ENCODE measurements at places on chromosomes 11 and 22.

- DNase-seq, result no peak
These were observed 1496.4 kb downstream of the TBC1D22A start for GRCh38 chr22:48258811-48259210.

DNA sequence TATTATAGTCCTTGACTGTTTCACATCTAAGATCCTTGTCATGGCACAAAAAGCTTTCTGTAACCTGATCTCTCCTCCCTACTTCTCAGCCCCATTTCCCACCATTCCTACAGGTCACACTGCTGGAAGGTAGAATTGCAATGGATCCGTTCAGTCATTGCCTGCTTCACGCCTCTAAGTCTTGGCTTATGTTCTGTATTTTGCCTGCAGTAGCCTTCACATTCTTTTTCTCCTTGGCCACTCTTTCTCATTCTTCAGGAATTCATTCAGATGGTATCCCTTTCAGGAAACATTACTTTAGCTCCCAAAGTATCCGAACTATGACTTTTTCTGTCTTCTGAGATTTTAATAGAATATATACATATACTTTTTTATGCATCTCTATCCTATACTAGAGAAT lies 731.5 kb downstream of the NTM start:
- DNase-seq, result no peak

- DNase-seq, result no peak
These were observed 87.8 kb downstream of the RCN1 start for GRCh38 chr11:32178692-32179091.

GRCh38 chr11:79304599-79305212 lies 136.1 kb downstream of the TENM4 start:
- DNase-seq, result no peak

DNA sequence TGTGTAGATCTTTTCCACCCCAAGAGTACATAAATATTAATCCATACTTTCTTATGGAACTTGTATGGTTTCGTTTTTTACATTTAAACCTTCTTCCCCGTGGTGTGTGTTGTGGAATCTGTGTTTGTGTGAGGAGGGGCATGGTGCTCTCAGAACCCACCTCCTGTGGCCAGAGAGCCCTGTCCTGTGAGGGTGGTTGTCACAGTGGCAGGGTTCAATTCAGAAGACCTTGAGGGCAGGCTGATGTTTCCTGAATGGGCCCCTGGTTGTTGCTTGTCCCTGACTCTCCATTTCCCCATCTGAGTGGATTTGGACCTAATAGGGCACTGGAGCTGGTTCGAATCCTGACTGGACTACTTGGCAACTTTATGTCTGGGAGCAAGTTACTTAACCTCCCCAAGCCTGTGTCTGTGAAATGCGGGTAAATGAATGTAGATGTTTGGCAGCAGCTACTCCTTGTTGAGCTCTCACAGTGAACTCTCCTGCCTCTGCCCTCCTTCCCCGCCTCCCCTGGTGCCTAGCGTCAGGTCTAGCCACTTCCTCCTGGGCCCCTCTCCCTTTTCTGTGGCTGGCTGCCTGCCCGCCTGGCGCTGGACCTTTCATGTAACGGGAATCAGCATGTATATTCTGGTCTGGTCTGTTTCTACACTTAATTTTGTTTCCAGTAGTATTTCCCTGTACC lies 7.3 kb downstream of the NEAT1 start:
- DNase-seq, result no peak

DNA sequence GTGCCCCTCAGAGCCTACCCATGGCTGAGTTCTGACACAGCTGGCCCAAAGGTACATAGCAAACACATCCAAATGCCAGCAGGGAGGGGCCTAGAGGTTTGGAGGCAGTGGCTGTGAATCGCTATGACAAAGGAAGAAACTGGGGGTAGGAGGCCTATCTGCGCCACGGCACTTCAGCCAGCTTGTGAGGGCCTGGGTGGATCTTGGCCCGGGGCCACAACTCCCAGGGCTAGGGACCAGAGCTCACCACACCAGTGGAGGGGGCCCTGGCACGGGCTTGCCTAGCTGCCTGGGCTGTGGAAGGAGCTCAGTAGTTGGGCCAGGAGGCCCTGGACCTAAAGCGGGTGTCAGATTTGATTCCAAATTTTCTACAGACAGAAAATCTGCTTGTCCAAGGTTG lies 9.4 kb upstream of the NAP1L4 start:
- DNase-seq, result no peak

DNA sequence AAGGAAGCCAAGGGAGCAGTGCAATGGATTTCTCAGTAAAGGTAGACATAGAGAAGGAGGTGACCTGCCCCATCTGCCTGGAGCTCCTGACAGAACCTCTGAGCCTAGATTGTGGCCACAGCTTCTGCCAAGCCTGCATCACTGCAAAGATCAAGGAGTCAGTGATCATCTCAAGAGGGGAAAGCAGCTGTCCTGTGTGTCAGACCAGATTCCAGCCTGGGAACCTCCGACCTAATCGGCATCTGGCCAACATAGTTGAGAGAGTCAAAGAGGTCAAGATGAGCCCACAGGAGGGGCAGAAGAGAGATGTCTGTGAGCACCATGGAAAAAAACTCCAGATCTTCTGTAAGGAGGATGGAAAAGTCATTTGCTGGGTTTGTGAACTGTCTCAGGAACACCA lies 6.6 kb downstream of the TRIM22 start:
- DNase-seq, result no peak

DNA sequence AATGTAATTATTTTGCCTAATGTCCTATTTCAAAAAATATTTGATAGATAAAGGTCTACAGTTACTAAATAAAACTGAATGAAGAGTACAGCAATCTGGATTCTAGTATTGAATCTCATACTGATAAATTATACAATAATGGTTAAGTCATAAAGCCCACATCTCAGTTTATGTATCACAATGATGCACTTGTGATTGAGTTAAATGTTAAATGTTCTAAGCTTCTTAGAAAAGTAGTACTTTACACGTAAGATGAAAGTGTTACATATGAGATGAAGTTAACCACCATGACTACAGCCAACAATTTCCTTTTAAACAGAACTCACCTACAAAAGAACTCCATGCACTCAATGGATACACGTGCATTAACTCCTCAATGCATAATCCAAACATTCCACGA lies 51.7 kb downstream of the PHF21A start:
- DNase-seq, result no peak

DNA sequence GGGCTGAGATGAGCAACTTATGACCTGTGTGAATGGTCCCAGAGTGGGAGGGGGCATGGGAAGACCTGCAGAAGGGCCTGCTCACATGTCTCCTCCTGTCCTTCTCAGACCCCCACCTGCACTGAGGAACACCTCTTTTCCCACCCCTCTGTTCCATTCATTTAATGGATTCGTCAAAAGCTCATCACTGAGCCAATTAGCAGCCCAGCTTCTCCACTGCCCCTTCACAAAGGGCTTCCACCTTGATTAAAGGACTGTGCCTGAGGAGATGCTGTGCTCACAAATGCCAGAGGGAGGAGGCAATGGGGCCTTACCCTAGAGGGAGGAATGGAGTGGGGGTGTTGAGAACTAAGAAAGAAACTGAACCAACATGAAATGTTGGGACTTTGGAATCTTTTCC lies 14.0 kb upstream of the CDON start:
- DNase-seq, result no peak

GRCh38 chr11:15062599-15062998 lies 10.8 kb upstream of the CALCB start:
- DNase-seq, result no peak

DNA sequence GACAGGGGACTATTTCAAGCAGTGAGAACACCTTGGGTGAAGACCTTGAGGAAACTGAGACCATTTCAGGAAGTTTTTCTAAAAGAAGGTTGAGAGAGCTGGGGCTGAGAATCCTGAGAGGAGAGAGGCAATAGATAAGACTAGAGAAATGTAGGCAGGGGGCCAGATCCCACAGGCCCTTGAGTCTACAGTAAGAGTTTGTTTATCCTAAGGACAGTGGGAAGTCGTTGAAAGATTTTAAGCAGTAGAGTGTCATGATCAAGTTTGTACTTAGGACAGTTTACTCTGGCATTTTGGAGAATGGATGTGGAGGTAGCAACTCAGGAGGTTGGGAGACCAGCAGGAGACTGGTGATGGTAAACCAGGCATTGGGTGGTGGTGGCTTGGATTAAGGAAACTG lies 17.1 kb downstream of the HSD17B12 start:
- no peak for DNase-seq

DNA sequence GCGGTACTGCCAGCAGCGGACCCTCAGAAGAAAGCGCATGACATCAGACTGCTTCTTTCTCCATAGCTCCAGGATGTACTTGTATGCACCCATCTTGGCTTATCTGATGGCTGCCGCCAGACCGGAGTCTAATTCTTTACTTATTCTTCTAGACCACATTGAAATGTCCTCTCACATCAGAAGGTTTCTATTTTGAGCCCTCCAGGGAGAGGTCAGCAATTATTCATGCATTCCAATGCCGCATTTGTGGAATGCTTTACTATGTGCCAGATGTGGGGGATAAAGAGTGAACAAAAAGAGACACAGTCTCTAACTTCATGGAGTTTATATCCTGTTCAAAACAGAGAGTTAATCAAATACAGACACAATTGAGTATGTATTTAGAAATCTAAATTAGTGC lies 230.1 kb downstream of the MIAT start:
- no peak for DNase-seq

DNA sequence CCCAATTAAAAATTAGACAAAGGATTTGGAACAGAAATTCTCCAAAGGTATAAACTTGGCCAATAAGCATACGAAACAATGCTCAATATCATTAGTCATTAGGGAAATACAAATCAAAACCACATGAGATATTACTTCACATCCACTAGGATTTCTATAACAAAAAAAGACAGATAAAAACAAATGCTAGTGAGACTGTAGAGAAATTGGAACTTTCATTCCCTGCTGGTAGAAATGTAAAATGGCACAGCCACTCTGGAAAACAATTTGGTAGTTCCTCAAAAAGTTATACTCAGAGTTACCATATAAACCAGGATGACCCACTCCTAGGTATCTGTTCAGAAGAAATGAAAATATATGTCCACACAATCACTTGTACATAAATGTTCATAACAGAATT lies 71.6 kb downstream of the RPL27A start:
- no peak for DNase-seq

- no peak for DNase-seq
These were observed 26.8 kb upstream of the HMOX1 start for GRCh38 chr22:35354068-35354467.

- DNase-seq, result no peak
These were observed 2.1 kb upstream of the SLC35F2 start for GRCh38 chr11:107860688-107861087.

DNA sequence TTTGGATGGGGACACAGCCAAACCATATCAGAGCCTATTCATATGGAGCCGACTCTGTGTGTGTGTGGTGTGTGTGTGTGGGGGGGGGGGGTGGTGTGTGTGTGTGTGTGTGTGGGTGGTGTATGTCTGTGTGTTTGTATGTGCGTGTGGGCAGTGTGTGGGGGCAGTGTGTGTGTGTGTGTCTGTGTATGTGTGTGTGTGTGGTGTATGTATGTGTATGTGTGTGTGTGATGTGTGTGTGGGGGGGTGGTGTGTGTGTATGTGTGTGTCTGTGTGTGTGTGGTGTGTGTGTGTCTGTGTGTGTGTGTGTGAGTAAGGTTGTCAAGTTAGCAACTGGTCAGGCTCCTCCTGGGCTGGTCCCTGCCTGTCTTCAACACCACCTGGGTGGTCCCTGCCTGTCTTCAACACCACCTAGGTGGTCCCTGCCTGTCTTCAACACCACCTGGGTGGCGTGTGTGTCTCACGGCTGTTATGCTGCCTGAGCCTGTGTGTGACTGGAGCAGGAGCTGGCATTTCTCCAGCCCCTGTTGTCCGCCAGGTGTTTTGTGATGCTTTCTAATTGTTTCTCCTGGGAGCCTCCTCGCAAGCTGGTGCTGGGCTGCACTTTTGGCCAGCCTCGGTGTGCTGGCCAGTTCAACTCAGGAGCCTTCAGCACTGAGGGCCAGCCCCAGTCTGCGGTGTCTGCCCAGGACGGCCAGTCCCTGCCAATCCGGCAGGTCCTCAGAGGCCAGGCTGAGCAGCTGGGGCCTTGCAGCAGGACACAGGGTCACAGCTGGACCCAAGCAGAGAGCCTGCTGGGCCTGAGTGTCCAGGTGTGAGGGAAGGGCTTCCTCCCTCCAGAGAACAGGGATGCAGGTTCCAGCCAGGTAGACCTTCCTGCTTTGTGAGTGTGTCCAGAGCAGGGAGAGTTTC lies 21.5 kb upstream of the PVALB start:
- DNase-seq, result no peak

GRCh38 chr11:120577624-120578363 lies 66.2 kb downstream of the GRIK4 start:
- DNase-seq, result no peak

DNA sequence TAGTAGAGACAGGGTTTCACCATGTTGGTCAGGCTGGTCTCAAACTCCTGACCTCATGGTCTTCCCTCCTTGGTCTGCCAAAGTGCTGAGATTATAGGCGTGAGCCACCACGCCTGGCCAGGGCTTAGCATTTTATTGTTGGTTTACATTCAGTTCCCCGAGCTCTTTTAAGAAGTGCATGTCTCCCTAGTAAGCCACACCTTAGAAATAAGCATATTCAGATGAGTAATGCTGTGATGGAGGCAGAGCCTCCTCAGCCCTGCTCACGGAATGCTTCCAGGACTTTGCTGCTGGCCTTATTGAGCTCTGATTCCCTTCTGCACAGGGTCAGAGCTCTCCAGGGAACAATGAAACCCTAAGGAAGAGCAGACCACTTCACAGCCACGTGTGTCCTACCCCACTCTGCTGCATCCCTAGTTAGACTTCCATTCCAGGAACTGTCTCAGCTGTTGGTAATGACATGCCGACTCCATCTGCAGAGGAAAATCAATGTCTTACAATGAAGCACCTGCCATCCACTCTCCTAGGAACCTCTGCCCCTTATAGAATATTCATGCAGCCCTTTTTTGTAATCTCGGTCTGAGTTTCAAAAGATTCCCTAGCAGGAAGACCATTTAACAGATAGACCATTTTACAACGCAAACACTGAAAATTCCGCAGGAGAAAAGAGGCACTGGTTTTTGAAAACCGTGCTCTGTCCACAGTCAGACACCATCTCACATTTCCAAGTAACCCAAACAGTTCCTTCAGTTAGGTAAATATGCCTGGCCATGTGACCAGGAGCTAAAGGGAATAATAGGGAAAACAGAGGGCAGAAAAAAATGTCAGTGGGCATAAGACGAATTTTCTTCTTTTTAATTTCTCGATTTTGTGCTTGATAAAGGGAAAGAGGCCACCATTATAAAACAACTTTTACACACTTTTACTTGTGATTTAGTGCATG lies 1.7 kb upstream of the JAM3 start:
- DNase-seq, result no peak

- DNase-seq, result no peak
These were observed 1393.4 kb downstream of the BRD1 start for GRCh38 chr22:48434156-48434867.

DNA sequence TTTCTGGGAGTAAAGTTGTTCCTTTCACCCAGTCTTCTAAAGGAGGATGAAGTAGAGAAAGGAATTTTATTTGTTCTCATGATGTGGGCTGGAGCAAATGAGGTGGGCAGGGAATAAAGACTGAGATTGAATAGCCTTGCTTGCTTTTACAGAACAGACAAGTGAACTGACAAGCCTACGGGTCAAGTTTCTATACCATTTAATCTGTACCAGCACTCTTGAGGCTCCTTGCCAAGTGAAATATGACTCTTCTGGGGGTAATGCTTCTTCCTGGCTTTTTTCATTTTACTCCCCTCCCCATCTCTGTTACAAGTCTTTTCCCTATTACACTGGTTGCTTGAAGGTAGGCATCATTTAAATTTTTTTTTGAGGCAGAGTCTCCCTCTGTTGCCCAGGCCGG lies 54.8 kb downstream of the CSTPP1 start:
- DNase-seq, result no peak

Measured in right kidney (tissue), 9 donors.